ENCODE measurements at places on chromosomes 7 and 10.

GRCh38 chr7:117383483-117384189, 43.7 kb downstream of the ASZ1 start:
- no peak for DNase-seq

- DNase-seq: no peak
These were observed 55.4 kb downstream of the GRID1 start for GRCh38 chr10:86311190-86311589.

- no peak for DNase-seq
These were observed 35.0 kb downstream of the PRR15 start for GRCh38 chr7:29598613-29599012.

- no peak for DNase-seq
These were observed 92.3 kb downstream of the ELFN1 start for GRCh38 chr7:1762238-1762945.

GRCh38 chr10:93756118-93756517, 1.6 kb upstream of the LGI1 start:
- DNase-seq: no peak

GRCh38 chr7:123608991-123609882, 7.6 kb downstream of the ASB15 start:
- DNase-seq: peak; percentile 67

DNA sequence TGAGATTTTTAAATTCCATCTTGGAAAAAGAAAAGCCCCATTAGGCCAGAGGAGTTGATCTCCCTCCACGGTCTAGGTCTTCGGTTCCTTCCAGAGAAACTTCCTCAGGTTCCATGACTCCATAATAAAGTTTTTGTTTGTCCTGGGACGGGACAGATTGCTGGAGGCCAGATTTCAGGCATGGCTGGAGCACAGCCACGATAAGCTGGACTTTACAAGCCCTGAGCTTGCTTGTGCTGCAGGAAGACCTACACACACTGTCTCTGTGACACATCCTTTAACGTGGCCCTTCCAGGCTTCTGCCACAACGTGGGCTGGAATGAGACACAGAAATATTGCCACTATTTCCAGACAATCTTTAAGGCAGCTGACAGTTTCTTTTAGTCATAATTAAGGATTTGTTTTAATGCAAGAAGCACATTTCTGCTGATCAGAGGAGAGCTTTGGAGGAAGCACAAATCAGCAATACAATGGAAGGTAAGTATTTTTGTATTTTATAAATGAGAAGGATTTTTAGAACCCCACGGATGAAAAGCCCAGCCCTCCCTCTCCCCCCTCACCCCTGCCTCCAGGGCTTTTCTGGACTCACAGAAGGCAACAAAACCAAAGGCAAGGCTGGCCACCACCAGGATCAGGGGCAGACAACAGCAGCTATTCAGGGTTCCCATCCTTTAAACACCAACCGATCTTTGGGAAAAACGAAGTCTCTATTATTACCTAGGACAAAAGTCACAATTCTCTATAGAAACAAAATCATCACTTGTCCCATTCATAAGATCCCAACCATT, 6.5 kb downstream of the CTBP2 start:
- DNase-seq: no peak

- no peak for DNase-seq
These were observed 42.1 kb downstream of the GSDME start for GRCh38 chr7:24715171-24715570.

- no peak for DNase-seq
These were observed 107.7 kb upstream of the DIP2C start for GRCh38 chr10:797179-797578.

GRCh38 chr7:1307828-1308227, 75.2 kb downstream of the UNCX start:
- DNase-seq: no peak

- no peak for DNase-seq
These were observed 75.7 kb downstream of the RNLS start for GRCh38 chr10:88507404-88507803.

- no peak for DNase-seq
These were observed 192.3 kb upstream of the PITRM1 start for GRCh38 chr10:3364768-3365480.

- DNase-seq: no peak
These were observed 57.0 kb upstream of the OPN4 start for GRCh38 chr10:86597306-86597705.

- DNase-seq: no peak
These were observed 83.4 kb downstream of the NEURL1 start for GRCh38 chr10:103576862-103577261.

- DNase-seq: no peak
These were observed 29.4 kb downstream of the CCDC3 start for GRCh38 chr10:12972146-12972545.

DNA sequence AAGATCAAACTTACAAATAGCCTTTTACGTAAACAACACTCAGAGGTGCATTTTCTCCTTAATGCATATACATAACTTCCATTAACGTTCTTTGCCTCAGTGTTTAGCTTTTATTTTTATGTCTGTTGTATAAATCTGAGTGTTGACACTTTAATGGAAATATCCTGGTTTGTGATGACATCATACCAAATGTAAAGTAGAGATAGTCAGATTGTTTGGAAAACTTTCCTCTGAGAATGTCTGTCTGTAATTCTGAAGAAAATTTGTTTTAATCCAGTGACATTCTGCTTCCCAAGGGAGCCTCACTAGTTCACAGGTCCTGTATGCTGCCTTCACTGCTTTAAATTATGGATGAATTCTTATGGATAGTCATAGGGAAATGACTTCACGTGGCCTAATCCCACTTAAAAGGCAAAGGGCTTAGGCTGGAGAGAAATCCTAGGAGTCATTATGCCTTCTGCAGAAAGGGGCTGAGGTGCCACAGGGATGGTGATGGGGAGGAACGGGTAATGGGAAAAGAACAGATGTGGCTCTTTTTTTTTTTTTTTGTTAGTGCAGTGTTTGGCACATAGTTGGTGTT, 93.2 kb downstream of the DNAJB9 start:
- DNase-seq: no peak

GRCh38 chr7:150787321-150788281, 12.6 kb downstream of the TMEM176B start:
- no peak for DNase-seq

DNA sequence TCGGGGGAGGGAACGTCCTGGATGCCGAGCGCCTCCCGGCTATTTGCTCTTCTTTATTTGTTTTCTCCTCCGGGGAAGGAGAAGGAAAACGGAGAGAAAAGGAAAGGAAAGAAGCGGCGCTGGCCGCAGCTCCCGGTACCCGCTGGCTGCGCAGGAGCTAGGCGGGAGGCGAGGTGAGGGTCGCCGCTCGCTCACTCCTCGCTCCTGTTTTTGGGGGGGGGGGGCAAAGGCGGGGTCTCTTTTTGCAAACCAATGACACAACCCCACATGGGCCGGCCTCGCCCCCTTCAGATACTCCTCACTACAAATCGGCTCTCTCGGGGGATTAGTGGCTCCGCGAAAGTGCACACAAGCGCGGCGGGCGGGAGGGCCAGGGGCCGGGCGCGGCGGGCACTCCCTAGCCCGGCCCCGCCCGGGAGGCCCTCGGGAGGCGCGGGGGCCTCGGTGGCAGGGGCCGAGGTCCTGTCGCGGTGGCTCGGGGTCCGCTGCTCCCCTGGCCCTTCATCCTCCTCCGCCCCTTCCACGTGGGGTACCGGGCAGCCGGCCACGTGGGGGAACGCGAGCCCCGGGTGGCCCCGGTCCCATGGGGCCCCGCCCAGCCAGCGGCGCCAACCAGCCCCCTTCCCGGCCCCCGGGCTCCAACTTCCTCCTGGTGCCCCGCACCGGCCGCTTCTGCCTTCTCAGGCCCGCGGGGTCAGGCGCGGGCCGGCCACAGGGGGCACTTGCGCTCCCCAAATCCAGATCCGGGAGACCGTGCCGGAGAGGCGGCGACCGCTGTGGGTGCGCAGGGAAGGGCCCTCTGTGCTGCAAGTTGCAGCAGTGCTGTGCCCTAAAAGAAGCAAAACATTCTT, 718 bp upstream of the CTBP2 start:
- DNase-seq: peak; percentile 76

DNA sequence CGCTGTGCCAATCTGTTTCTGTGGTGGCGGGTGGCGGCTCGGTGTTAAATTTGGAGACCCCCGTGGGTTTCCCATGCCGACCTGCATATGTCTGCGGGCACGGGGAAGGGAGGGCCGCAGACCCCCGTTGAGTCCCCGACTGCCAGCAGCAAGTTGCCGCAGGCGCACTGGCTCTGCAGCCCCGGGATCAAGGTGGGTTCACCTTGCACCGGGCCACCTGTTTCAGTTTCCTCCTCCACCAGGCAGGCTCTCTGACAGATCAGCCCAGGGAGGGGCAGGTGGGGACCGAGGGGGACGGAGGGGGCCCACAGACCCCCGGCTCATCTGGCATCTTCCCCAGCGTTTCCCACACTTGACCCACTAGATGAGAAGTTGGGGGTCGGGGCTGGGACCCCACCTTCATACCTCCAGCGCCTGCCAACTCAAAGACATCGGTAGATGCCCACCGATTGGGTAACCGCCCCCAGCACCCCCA, 95.9 kb downstream of the CUX1 start:
- DNase-seq: no peak
